Activated CD8-positive, alpha-beta T cell treated with anti-CD3 and anti-CD28 coated beads for 36 hours (primary cell): ENCODE measurements at places on chromosomes 1 and 21.

GRCh38 chr1:160328184-160328583 lies 14.9 kb downstream of the COPA start:
- DNase-seq: no peak

GRCh38 chr21:25925064-25925800 lies 190.5 kb downstream of the GABPA start:
- DNase-seq: no peak

DNA sequence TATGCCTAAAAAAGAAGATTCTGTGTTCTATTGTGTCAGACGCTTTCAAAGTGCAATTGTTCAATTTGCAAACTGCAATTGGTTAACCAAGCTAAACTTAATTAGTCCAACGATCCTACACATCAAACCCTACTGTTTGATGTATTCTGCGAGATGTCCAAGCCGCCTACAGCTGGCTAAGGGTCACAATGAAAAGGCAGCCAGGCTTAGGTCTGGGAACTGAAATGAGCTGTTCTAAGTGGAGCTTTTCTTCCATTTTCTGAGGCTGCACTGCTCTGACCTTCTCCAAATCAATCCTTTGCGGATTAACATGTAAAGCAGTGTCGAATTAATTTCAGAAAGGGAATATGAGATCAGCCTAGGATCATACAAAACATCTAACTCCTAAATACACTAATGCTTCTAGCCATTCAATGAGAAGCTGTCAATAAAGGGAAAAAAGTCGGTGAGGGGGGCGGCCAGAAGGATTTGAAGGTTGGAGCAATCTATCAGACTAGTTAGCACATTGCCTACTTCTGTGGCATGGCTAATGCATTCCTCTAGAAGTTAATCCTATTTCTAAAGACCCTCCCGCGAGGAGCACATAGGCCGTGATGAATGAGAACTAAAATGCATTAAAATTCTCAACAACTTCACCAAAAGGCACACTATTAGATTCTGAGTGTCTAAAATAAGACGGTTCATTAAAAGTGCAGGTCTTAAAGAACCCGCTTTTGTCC lies 119.0 kb downstream of the SIM2 start:
- no peak for DNase-seq

DNA sequence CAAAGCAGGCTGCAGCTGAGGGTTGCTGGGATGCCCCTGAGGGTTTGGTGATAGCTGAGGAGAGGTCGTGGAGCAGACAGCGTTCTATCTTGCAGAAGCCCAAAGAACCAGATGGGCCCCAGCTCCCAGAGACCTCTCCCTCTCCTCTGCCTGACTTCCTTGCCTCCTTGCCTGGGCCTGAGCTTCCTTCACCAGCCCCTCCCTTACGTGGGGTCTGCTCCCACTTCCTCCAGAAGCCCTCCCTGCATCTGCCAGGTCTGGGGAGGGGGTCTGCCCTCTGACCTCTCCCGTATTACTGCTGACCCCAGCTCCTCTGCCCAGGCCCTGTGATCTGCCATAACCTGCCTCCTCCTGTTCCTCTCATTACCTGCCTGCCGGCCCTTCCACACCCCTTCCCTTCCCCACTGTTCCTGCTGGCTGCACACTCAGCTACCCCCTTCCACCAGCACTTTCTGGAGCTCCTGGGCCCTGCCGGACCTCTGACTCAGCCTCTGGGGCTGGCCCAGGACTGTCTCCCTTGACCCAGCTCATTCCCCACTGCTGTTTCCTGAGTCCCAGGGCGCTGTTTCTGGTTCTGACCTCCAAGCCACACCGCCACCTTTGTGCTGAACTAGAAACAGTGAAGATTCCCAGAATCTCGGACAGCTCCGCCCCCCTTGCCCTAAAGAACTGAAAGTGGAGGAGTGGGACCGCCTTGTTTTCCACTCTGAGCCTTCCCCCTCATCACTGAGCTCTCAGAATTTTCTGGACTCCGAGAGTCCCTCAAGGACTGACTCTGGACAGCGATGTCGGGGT lies 237.7 kb upstream of the C1orf174 start:
- DNase-seq: no peak

DNA sequence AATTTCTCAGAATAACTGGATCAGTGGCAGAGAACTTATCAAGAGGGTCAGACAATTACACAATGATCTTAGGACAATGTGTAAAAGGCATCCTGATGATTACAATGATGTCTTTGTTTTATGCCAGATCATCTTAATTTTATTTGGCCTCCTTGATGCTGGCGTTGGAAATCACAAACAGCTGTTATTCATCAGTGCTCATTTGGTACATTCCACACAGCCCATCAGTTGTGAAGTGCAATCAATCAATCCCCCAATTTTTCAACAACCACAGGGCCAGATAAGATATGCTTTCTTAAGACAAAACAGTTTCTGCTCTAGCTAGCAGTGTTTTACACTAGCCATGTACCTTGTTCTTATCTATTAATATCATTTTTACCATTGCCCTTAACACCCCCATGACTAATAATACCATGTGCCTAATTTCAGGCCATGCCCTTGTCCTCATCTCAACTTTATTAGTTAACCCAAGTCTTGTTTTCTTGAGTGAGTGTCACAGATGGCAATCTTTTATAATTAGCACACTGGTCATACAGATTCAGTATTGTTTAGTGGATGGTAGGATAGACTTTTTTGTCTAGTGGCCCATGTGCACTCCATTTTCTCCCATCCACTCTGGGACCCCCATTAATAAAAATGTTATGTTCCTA lies 40.8 kb upstream of the COL24A1 start:
- no peak for DNase-seq

- peak; percentile 72 for DNase-seq
Measured at GRCh38 chr21:43921571-43921978, 56.6 kb downstream of the AGPAT3 start.

- DNase-seq: peak; percentile 28
Measured at GRCh38 chr1:25677193-25677773, 60.7 kb downstream of the MAN1C1 start.

GRCh38 chr1:67713057-67713846 lies 28.3 kb downstream of the GADD45A start:
- DNase-seq: no peak

- DNase-seq: peak; percentile 97
Measured at GRCh38 chr1:205287767-205288559, 33.6 kb downstream of the NUAK2 start.

DNA sequence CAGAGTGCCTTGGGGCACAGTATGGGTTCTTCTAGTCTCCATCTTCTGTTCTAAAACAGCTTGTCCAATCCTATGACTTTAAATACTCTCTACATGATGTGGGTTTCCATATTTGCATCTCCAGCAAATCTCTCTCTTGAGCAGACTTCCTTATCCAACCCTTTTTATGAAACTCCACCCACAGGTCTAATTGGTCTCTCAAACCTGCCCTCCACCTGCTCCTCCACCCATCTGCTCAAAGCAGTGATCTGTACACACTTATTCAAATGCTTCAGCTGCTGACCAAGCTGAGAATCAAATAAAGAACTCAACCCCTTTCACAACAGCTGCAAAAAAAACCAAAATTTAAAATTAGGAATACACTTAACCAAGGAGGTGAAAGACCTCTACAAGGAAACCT lies 11.5 kb downstream of the MCOLN2 start:
- DNase-seq: no peak

GRCh38 chr1:241817956-241818612 lies 29.9 kb upstream of the EXO1 start:
- DNase-seq: no peak

- no peak for DNase-seq
Measured at GRCh38 chr1:245718123-245718522, 563.3 kb downstream of the KIF26B start.

DNA sequence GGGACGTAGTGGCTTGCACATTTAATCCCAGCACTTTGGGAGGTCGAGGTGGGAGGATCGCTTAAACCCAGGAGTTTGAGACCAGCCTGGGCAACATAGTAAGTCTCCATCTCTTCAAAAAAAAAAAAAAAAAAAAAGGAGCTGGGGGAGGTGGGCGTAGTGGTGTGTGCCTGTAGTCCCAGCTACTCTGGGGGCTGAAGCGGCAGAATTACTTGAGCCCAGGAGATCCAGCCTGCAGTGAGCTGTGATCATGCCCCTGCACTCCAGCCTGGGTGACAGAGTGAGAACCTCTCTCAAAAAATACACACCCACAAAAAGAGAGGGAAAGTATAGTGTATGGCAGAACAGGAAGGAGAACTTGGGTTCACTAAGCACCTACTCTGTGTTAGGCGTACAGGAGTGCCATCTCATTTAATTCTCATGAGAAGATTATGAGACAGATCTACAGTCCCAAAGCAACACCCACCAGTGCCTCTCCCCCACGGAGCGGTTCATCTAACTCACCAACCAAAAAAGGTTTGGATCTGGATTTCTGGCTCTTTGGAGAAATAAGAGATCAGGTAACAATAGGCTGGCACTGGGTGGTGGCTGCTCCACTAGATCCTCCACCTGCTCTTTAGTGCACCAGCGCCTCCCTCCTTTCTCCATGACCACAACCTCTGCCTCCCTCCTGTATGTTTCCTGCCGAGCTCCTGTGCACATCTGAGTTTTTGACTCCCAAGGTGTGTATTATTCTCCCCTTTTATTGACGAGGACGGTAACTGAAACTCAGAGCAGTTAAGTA lies 1.4 kb upstream of the TRAF5 start:
- DNase-seq: no peak

DNA sequence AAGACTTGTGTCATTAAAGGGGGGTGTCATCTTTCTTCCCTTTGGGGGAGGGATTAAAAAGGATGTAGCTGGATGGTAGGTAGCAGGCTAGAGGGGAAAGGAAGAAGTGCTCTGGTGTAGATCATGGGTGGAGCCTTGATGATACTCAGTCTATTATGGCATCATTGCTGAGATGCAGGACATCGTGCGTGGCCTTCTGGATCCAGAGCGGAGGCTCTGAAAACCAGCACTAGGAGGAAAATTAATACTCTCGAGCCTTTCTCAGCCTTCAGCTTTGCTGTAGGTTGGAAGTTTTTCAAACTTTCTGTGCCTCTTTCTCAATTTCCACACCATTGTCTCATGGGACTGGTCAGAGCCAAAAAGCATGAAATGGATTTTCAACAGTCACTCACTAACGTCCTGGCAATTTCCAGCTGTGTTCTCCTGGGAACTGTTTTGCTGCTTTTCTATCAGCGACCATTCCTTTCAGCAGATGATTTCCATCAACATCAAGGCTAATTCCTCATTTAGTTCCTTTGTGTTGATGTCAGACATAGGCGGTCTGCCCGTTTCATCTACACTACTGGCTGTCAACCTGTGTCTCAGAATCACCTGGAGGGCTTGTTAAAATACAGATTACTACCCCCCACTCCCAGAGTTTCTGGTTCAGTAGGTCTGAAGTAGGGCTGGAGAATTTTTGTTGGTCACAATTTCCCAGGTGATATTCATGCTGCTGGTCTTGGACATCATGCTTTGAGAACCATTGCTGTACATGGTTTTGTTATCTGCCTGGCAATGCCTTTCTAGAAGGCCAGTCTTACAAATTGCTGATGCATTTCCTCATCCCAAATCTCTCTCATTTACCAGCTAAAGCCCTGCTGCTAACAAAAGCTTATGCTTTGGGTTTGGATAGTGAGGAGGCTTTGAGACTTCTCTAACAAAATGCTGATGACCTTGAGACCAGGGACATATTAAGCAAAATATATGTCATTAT lies 7.7 kb downstream of the CACNA1E start:
- DNase-seq: no peak

DNA sequence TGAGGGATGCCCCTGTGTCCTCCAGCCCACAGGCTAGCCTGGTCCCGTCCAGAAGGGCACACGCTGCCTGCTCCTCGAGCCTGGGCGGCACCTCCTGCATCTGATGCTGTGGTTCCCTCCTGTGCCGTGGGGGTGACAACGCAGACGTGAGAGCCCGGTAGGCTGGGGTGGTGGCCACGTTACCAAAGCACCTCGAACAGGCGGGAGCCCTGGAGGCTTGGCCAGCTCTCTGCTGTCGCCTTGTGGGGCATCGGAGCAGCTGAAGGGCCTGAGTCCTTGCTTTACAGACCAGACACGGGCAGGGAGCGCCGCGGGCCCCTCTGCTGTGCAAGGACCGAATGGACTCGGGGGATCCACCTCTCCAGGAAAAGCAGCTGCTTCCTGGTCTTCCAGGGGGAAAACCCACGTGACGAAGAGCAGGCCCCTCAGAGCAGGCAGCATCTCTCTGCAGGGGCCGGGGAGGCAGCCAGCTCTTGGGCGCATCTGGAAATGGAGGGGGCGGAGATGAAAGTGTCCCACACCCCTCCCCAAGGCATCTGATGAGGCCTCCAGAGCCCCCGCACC lies 133.3 kb downstream of the NPHP4 start:
- no peak for DNase-seq

- no peak for DNase-seq
Measured at GRCh38 chr1:115545791-115546733, 95.7 kb upstream of the VANGL1 start.

DNA sequence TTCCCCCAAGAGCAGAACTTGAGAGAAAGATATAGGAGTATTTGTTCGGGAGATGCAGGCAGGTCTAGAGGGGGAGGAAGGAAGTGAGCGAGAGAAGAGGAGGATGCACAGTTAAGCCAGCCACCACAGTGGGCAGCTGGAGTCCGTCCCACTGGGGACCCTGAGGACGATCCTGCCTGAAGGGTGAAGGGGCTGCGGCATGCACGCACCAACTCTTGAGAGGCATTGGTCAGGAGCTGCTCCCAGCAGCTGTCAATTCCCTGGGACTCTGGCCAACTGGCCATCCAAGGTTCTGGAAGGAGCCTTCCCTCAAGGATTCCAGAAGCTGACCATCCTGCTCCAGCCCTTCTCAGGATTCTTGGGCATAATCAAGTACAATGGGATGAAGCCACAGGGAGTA lies 246.9 kb downstream of the MATN1 start:
- DNase-seq: no peak

DNA sequence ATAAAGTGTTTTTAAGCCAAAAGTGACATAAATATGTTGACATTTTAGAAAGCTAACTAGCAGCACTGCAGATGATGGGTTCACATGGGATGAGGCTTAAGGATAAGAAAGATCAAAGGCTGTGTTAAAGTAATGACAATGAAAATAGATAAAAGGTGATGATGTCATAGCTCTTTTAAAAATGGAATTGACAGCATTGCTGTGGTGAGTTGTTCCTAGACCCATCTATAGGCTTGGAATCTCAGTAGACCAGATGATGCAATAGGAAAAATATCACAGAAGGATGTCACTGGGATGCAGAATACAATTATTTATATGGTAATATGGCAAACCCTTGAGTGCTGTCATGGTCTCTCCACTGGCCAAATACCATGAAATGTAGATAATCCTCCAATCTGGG lies 286.0 kb downstream of the PLA2G4A start:
- no peak for DNase-seq

DNA sequence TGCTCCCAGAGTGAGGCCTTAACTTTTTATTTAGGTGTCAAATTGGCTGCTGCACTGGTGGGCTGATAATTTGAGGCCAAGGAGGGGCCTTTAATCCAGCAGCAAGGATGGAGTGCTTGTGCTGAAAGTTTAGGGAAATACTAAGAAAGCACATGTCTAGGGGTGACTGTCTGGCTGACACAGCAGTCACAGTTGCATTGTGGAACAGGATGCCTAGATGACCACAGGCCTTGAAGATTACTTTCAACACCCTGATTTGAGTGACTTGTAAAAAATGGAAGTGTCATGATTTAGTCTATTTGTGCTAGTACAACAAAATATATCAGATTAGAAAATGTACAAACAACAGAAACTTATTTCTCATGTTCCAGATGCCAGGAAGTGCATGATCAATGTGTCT lies 57.7 kb downstream of the ZNF697 start:
- DNase-seq: no peak
